ENCODE measurements at places on chromosomes 5 and 9.

DNA sequence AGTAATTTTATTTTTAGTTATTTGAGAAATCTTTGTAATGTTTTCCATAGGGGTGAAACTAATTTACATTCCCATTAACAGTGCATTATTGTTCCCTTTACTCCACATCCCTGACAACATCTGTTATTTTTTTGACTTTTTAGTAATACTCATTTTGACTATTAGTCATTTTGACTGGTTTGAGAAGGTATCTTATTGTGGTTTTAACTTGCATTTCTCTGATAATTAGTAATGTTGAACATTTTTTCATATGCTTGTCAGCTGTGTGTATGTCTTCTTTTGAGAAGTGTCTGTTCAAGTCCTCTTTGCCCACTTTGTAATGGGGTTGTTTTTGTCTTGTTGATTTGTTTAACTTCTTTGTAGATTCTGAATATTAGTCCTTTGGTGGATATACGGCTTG lies 27.5 kb downstream of the CCDC152 start:
- no peak for DNase-seq

- no peak for DNase-seq
Observed at GRCh38 chr9:99826579-99826978, 4.9 kb downstream of the NR4A3 start.

GRCh38 chr5:463952-464351 lies 21.0 kb downstream of the EXOC3 start:
- no peak for DNase-seq

DNA sequence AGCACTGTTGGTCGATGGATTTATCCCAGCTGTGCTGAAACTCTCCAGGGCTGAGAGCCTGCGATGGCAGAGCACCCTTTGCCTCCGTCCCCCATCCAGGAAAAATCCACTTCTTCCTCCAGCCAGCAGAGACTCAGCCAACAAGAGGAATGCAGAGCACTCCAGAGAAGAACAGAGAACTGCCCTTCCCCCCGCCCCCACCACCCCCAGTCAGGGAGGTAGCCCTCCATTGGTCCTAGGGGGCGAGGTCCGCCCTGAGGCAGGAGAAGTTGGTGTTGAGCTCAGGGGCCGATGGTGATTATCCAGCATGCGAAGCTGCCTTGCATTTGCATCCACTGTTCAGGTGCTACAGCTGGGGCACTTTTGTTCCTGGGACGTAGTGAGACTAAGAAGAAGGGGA lies 9.0 kb downstream of the TLX3 start:
- no peak for DNase-seq

DNA sequence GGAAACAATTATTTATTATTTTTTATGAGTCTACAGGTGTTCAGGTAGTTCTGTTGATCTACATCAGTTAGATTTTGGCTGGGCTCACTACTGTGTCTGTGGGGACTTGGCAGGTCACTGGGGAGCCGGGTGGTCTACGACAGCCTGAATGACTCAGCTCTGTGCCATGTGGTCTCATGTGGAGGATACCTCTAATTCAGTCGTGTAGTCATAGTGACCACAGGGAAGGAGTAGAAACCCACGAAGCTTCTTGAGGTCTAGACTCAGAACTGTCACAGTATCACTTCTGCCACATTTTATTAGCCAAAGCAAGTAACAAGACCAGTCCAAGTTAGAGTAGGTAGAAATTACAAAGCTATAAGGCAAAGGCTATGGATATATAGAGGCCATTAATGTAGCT lies 64.7 kb upstream of the GRAMD2B start:
- no peak for DNase-seq

DNA sequence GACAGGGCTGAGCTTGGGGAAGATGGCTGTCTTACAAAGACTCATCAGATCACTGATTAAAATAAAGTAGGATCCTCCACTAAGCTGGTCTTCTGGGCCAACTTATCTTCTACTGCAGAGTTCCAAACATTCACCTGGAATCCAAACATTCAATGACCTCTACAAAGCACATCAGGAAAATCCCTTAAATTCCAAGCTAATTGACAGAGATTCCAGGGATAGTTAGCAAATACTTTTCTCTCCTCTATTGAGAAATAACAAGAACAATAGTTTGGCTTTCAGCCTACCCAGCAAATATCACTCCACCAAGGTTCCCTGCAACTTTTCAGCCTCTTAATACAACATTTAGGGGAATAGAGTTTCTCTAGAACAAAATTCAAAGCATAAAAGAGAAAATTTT lies 140.6 kb upstream of the LIFR start:
- DNase-seq, result no peak

DNA sequence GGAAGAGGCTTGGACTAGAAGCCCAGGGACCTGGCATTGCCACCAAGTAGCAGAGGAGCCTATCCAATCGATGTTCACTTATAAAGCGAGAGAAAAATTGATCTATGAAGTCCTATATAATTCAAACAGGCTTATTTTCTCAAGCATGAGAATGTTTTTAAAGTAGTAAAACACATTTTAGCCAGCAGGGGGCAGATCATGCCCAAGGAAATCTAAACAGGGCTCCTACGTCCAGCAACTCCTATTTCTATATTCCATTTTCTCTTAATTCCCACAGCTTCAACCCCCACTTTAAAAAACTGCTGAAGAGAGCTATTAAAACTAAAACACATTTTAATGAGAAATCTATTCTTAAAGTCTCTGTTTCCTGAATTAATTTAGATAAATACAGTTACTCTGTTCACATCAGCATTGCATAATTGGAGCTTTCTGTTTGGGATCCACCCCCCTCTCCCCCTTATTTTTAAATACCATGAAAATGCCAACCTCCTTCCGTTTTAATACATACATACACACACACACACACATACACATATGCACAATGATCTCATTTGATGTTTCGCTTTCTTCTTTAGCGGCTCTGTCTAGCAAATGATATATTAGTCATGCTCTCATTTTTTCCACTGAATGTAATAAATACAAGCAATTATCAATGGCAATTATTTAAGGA lies 144.9 kb downstream of the MYO10 start:
- peak; percentile 70 for DNase-seq

DNA sequence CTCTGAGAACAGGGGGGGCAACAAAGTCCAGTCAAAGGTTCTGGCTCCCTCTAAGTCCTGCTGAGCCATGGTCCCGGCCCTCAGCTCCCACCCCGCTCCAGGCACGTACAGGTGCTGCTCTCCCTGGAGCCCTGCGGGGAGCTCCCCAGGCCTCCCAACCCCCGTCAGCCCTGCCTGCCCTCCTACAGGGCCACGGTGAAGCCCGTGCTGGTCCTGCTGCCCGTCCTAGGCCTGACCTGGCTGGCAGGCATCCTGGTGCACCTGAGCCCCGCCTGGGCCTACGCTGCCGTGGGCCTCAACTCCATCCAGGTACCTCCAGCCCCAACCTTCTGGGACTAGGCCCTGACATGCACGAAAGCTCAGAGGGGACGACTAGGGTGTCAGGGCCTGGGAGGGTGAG lies 20.1 kb downstream of the ADGRD2 start:
- DNase-seq, result no peak

DNA sequence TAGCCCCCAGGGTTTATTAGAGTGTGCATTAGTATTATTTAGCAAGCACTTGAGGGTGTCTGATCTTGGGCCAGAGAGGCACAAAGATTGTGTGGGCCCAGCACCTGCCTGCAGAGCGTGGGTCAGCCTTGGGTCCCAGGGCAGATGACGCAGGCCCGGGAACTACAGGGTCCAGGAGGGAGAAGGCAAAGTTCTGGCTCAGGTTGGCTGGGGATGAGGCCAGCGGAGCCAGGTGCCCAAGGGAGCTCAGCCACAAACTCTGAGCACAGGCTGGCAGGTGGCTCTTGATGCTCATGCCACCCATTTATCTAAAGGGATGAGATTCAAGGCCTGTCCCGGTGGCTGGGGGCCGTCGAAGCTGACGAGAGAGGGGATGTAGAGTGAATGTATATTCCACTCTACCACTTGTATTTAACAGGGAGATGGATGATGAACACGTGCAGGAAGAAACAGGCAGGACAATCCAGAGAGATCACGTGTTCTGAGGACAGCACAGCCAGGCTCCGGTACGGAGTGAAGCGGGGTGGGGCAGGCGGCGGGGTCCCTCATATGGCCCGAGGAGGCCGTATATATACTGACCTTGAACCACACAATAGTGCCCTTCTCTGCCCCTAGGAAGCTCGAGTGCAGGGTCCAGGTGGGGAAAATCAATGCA lies 818 bp upstream of the OBP2A start:
- no peak for DNase-seq

- no peak for DNase-seq
Observed at GRCh38 chr5:148446611-148447010, 62.9 kb downstream of the FBXO38 start.

- no peak for DNase-seq
Observed at GRCh38 chr5:180558232-180558631, 33.1 kb downstream of the SCGB3A1 start.

DNA sequence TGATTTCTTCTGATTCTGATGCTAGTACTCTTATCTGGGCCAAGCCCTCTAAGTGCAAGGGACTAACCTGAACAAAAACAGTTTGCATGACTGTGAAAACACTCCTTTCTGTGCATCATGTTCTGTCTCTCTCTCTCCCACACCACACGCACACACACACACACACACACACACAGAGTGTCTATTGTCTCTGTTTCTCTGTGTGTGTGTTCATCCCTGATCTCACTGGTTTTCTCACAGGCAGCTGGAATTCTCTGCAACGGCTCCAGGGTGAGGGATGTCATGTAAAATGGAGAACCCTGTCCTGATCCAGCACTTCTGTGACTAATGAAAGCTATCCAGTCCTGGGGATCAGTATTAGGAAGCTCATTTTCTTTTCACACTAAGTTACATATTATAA lies 453.1 kb upstream of the RGMB start:
- no peak for DNase-seq

DNA sequence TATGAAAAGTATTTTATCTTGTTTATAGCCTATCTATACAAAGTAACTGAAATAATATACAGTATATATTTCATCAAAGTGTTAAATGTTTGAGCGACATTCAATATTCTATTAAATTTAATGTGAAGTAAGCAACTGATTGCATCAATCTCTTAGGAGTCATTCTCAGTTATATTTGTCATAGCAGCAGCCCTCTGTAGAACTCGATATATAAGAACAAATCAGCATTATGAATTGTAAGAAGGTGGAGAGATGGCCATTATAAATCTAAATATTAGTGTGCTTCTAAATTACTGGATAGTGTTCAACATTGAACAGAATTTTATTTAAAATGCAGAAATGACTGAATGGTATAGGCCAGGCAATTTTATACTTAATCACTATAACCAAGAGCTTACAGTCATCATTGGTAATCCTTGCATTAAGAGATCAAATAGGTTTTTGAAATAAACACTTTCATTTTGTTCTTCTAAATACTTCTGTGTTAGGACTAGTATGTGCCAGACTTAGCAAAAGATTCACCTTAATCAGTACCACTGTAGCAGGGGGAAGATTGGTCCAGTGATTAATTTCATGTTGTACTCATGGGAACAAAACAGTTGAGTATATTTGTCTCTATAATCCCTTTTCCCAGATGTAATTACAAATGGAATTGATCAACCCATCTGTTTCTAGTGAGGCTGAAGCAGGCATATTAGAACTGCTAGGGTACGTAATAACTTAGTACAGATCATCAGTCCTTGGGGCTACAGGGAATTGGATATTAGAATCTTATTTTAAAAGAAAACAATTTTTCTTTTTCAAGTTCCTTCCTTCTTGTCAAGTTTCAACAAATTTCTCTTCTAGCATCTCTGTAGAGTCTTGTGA lies 108.3 kb upstream of the TYRP1 start:
- no peak for DNase-seq

- DNase-seq, result peak; percentile 44
Observed at GRCh38 chr5:126354012-126354857, 69.0 kb upstream of the GRAMD2B start.

DNA sequence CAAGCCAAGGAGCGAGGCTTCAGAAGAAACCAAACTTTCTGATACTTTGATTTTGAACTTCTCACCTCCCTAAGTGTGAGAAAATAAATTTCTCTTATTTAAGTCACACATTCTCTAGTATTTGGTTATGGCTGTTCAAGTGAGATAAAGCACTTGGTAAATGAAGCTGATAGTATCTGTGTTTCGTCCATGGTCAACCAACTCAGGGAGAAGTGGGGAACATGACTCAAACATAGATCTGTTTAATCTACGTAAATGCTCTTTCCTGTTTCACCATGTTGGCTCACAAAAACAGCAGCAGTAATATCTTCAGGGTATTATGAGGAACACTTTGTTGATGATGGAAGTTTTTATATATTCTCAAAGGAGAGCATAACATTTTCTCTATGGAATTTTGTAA lies 2167.2 kb upstream of the C9orf72 start:
- no peak for DNase-seq

GRCh38 chr9:136185596-136186366 lies 19.1 kb downstream of the LHX3 start:
- DNase-seq, result no peak

- no peak for DNase-seq
Observed at GRCh38 chr5:74613283-74613682, 27.2 kb downstream of the ENC1 start.
